Muscle of arm (tissue), 14 donors: ENCODE measurements at places on chromosomes 1 and 21. TPM values are rescaled to one million over a fixed set of nuclear protein-coding genes. Genes with fewer than 3 reads are reported as not detected.

Gene KDM1A
- 74.1 TPM for polyA plus RNA-seq

Gene CDC42
- 264 TPM for polyA plus RNA-seq

Gene SETDB1
- polyA plus RNA-seq = 33.2 TPM

DNA sequence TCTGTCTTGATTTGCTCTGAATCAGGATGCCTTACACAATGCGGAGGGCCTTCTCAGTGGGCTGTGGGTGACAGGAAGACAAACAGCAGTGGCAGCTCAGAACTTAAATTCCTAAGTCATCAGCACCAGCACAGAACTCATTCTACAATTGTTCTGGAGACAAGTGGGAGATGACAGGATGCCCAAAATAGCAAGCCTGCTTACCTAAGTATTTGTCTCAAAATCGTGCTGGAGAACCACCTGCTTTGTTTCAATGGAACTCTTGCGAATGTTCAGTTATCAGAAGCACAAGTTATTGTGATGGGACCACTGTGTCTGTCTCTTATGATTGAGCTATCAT, 76.1 kb downstream of the VCAM1 start:
- no peak for DNase-seq

DNA sequence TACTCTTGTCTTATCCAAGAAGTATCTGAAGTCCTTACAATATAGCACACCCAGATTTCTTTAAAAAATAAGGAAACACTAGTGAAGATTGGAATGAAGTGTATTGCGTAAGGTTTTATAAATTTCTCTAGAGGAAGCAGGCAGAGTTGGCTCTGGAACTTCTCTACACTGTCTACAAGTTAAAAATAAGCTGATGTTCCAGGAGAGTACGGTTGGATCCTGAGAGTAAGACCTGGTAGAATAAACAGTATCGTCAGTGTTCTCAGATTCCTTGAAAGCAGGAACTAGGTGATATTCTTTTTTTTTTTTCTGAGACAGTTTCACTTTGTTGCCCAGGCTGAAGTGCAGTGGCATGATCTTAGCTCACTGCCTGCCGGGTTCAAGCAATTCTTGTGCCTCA, 107.9 kb downstream of the USP25 start:
- no peak for DNase-seq

DNA sequence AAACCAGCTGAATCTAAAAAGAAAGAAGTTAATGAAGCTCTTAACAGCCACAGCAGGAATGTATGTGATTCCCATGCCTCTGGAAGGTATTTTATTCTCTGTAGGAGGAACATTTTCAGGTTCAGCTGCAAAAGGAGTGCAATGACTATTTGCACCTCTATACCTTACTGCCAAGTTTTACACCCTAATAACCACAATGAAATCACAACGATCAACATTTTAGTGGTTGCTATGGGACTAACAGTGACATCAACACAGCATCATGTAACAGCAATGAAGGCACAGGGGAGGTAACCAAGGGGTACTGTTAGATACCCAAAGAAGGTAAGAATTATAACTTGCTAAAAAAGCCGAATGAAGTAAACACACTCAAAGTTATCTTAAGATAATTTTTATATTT, 116.3 kb upstream of the HP1BP3 start:
- DNase-seq = no peak
